SIG-M5 (cell line): ENCODE measurements at places on chromosomes 16 and 17.

GRCh38 chr17:8956465-8956902, 9.0 kb downstream of the PIK3R5 start:
- no peak for DNase-seq

DNA sequence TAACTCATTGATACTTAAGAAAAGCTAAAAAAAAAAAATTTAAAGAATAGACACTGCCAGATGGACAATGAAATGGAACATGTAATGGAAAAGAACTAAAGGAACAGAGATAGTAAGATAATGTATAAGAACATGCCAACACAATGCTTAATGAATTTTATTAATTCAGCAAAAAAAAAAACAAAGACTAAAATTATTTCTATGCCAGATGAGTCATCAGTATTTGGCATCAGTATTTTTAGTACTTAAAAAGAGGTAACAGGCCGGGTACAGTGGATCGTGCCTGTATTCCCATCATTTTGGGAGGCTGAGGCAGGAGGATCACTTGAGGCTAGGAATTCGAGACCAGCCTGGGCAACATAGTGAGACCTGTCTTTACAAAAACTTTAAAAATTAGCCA, 168.5 kb downstream of the CYB561 start:
- DNase-seq: no peak

DNA sequence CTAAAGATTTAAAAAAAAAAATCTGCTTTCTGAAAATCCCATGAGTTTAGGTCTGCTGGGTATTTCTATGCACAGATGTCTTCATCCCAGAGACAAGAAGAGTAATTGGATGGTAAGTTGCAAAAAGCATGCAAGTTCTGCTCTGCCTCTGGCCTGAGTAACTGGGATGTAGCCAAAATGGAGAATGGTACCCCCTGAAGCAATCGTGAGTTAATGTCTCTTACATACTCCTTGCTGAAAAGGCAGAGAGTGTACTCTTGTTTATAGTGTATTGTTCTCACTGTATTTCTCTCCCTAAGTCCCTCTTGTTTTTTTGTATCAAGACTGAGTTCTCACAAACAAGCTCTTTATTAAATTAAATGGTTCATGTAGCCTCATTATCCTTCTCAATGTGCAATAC, 259.0 kb downstream of the IRX3 start:
- no peak for DNase-seq

DNA sequence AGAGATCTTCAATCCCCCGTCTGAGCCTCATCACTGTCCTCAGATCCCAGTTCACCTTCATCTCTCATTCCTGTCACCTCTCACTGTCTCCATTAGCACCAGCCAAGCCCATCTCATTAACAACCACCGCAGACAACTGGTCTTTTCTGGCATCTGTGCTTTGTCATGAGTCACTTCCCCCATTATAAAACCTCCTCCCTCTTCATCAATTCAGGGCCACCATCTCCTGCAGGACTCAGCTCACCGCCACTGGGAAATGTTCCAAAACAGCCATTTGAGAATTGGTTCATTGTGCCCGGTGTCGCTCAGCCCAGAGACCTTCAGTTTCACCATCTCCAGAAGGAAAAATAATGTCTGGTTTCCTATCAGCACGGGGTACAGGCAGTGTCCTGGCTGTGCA, 56.9 kb upstream of the TEKT3 start:
- DNase-seq: no peak

GRCh38 chr17:20063665-20064648, 54.8 kb downstream of the SPECC1 start:
- peak; percentile 97 for DNase-seq

DNA sequence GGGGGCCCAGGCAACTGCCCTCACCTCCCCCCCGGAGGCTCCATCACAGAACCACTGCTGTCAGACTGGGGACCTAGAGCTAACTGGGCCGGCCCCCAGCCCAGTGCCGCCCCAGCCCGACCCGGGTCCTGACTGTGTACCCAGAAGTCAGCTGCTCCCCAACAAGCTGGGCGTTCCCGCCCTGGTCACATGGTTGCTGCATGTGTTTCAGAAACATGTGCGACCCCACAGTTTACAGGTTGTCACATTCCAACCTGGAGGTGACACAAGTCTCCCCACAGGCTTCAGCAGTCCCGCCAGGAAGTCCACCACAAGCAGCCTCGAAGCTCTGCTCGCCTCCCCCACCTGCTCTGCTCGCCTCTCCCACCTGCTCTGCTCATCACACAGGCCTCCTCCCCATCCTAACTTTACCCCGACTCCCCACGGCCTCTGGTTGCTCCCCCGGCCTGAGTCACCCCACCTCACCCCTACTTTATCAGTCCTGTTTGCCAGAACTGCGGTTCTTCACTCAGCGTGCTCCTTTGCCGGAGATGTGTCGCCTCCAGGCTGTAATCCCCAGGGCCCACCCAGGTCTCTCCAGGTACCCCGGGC, 968 bp downstream of the MRPL28 start:
- no peak for DNase-seq

GRCh38 chr16:11392041-11392581, 46.9 kb downstream of the RMI2 start:
- DNase-seq: no peak

DNA sequence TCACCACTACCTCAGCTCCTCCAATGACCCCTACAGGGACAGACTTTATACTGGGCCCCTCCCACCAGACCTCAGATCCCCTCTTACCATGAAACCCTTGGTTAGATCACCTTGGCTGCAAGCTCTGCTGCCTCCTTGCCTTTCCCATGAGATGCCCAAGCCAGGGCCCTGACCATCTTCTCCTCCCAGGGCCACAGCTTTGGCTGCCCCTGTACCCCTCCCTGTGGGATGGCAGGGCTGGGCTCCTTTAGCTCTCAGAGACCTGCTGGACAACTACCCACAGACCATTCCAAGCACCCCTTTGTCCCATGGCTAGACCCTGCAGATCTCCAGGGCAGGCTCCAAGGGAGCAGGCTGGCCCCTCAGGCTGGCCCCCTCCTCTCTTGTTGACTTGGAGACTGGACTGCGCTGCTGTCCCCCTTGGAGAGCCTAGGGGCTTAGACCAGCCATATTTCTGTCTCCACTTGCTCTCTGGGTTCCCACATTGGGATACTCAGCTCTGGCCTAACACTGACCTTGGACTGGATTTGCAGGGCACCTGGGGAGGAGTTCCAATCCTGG, 1692.7 kb downstream of the TP53TG3F start:
- DNase-seq: no peak

DNA sequence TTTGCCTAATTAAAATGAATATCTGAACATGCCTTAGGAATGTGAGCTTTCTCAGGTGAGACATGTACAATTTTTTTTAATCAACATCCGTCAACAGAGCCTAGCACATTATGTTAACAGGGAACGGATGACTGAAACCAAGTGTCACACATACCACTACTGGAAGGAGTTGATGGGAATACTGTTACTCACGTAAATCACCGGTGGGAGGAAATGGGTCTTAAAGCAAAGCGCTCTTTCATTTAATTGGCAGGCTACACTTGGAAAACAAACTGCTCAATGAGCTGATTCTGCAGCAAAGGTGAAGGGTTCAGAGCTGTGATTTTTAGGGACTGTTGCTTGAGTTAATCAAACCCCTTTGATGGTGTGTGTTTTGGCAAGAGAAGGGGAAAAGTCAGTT, 4.8 kb downstream of the CPPED1 start:
- no peak for DNase-seq

GRCh38 chr17:22337467-22337866, 645.1 kb downstream of the KCNJ18 start:
- no peak for DNase-seq

- DNase-seq: no peak
Observed at GRCh38 chr17:67466251-67466796, 89.2 kb downstream of the PITPNC1 start.

DNA sequence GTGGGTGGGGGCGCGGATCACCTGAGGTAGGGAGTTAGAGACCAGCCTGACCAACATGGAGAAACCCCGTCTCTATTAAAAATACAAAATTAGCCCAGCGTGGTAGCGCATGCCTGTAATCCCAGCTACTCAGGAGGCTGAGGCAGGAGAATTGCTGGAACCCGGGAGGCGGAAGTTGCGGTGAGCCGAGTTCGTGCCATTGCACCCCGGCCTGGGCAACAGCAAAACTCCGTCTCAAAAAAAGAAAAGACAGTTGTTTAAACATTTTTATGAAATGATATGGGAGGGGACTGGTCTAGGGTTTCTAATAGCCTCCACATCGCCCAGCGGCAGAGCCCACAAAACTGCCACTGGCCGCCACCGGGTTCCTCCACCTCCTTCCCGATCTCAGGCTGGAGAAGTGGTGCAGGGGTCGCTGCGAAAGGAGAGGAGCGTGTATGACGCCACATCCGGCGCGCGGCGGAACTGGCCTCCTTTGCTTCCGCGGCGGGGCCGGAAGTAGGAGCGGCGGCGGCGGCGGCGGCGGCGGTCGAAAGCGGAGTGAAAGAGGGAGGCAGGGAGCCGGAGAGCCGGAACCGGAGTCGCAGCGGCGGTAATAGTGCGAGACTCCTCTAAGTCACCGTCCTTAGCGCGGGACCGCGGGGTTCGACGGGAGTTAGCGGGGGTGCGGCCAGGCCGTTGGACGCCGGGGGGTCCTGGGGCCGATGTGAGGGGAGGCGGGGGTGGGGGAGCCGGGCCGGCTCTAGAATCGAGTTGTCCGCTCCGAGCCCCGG, at the start of gene PPP4C:
TSS of gene PPP4C (plus strand) at position 492 of the 773 bp plus-strand sequence. CDS start 384 bp downstream, outside the sequence.
- DNase-seq: peak; percentile 38

GRCh38 chr16:30380803-30381208, 1.6 kb downstream of the SEPTIN1 start:
- no peak for DNase-seq
